ENCODE measurements at places on chromosomes 6 and 20. TPM values are rescaled to one million over a fixed set of nuclear protein-coding genes. Genes with fewer than 3 reads are reported as not detected.

DNA sequence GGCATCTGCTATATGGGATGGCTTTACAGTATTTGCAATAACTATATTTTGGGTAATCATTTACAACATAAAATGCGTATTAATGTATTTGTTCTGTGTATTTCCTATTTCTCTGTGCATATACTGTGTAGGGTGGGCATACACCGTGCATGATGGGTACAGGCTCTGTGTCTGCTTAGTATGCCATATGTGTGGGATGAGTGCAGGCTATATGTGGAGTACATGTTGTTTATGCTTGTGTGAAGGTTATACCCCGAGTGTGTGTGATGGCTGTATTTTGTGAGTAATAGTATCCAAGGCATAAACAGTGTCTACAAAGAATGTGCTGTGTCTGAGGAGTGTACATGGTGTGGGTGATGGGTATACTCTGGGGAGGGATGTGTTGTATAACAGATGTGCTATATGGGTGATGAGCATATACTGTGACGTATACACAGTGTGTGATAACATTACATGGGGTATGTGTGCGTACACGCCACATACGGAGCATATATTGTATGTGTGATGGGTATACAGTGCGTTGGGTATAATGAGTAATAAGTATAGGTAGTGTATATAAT lies 52.7 kb downstream of the CPXM1 start:
- no peak for DNase-seq
- H3K4me3 ChIP-seq, result no peak overlapping the region
- H3K27ac ChIP-seq, result no peak overlapping the region
- H3K36me3 ChIP-seq, result no peaks in the 10 kb centered on the region
- H3K4me1 ChIP-seq, result peaks cover 12% of the 10 kb centered on the region

DNA sequence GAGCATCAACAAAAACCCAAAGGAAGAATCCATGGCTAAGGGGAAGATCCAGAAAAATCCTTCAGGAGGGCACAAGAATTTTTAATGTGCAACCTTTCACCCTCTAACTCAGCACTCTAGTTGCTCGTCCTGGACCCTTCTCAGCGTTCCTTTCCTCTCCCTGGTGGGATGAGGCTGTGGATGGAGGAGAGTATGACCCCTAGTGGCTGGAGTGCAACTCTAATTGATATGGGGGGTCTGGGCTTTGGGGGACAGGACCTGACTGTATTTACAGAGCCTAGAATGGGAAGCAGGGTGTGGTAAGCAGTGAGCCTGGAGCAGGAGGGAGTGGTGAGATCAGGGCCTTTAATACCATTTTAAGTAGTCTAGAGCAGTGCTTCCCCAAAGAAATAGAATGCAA lies 83.9 kb upstream of the CEP85L start:
- peaks cover 2% of the 10 kb centered on the region for H3K27me3 ChIP-seq
- no peaks in the 10 kb centered on the region for H3K36me3 ChIP-seq
- H3K27ac ChIP-seq, result no peak overlapping the region
- no peak for DNase-seq
- no peaks in the 10 kb centered on the region for H3K4me1 ChIP-seq

- no peak for DNase-seq
- H3K4me3 ChIP-seq, result no peak overlapping the region
- peaks cover 39% of the 10 kb centered on the region for H3K27me3 ChIP-seq
- H3K4me1 ChIP-seq, result peaks cover 3% of the 10 kb centered on the region
- H3K27ac ChIP-seq, result no peak overlapping the region
Measured at GRCh38 chr20:1505361-1505760, 14.1 kb upstream of the SIRPB2 start.

DNA sequence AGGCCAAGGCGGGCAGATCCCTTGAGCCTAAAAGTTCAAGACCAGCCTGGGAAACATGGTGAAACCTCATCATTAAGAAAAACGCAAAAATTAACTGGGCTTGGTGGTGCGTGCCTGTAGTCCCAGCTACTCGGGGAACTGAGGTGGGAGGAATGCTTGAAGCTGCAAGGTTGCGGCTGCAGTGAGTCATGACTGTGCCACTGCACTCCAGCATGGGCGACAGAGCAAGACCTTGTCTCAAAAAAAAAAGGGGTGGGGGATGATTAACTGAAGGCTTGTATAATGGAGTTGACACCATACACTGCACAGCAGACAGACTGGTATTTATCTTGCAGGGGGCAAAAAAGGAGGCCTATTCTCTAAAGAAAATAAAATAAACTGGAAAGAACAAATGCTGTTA lies 27.7 kb downstream of the SRPK1 start:
- H3K36me3 ChIP-seq, result peaks cover 5% of the 10 kb centered on the region
- H3K27ac ChIP-seq, result no peak overlapping the region
- DNase-seq, result no peak

DNA sequence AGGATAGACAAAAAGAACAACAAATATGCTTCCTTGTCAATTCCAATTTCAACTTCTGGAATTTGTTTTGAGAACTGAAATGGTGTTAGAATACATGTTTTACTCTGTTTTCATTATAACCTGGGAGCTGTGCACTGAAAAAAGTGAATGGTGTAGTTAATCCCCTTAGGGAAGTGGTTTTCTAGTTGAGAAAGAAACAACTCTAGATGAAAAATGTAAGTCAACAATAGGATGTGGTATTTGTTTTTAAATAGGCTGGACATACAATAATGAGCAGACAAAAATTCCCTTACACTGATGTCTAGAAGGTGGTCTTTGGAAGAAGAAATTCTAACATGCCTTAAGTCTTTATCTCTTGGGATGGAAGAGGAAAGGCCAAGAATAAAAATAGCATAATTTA lies 59.9 kb upstream of the TINAG start:
- H3K4me1 ChIP-seq, result no peaks in the 10 kb centered on the region
- H3K36me3 ChIP-seq, result no peaks in the 10 kb centered on the region
- no peak for DNase-seq
- no peaks in the 10 kb centered on the region for H3K27me3 ChIP-seq
- no peak overlapping the region for H3K27ac ChIP-seq

DNA sequence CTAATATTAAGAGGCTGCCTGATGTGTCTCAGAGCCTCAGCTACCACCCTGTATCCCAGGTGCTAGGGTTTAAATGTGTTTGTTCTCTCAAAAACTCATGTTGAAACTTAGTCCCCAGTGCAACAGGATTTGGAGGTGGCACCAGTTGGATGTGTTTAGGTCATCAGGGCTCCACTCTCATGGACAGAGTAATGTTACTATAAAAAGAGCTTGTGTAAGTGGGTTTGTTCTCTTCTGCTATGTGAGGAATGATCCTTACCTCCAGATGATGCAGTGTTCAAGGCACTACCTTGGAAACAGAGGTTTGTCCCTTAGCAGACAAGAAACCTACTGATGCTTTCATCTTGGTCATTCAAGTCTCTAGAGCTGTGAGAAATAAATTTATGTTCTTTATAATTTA lies 164.9 kb upstream of the EPHA7 start:
- H3K4me3 ChIP-seq, result no peak overlapping the region
- H3K36me3 ChIP-seq, result no peaks in the 10 kb centered on the region
- peaks cover 4% of the 10 kb centered on the region for H3K4me1 ChIP-seq
- no peaks in the 10 kb centered on the region for H3K27me3 ChIP-seq

Gene ZKSCAN4
- 4.4 TPM for total RNA-seq

DNA sequence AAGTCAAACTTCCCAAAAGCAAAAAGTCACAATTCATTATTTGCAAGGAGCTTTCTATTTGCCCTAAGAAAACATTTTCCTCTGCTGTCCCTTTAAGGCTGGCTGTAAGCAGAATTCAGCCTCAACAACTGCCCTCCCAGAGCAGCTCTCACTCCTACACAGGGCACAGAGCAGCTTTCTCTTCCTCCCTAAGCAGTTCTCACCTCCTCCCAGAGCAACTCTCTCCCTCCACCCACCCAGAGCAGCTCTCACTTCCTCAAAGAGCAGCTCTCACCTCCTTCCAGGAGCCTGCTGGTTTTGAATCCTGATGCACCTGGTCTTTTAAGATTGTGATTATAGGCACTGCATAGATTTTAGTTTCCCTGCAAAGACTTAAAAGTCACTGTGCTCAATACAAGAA lies 120.6 kb upstream of the TMEM181 start:
- H3K27ac ChIP-seq, result no peak overlapping the region
- no peaks in the 10 kb centered on the region for H3K36me3 ChIP-seq
- H3K4me1 ChIP-seq, result peaks cover 5% of the 10 kb centered on the region
- no peak for DNase-seq
- no peaks in the 10 kb centered on the region for H3K27me3 ChIP-seq

DNA sequence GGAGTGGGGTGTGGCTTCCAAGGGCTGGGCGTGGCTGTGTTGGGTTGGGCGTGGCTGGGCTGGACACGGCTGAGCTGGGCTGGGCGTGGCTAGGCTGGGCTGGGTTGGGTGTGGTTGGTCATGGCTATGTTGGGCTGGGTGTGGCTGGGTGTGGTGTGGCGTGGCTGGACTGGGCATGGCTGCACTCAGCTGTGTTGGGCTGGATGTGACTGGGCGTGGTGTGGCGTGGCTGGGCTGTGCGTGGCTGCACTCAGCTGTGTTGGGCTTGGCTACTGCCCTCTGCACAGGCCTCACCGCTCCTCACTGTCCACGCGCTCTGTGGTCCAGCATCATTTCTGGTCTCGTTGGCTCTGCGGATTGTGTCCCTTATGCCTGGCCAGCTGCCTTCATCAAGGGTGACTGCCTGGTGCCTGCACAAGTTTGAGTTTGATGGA lies 43.5 kb upstream of the SLCO4A1 start:
- H3K27ac ChIP-seq, result peak overlapping the region; percentile 60
- no peaks in the 10 kb centered on the region for H3K36me3 ChIP-seq
- no peak for DNase-seq
- no peak overlapping the region for H3K4me3 ChIP-seq
- H3K4me1 ChIP-seq, result peaks cover 31% of the 10 kb centered on the region
- H3K27me3 ChIP-seq, result no peaks in the 10 kb centered on the region

Gene DTD1
- total RNA-seq, result 23.6 TPM

DNA sequence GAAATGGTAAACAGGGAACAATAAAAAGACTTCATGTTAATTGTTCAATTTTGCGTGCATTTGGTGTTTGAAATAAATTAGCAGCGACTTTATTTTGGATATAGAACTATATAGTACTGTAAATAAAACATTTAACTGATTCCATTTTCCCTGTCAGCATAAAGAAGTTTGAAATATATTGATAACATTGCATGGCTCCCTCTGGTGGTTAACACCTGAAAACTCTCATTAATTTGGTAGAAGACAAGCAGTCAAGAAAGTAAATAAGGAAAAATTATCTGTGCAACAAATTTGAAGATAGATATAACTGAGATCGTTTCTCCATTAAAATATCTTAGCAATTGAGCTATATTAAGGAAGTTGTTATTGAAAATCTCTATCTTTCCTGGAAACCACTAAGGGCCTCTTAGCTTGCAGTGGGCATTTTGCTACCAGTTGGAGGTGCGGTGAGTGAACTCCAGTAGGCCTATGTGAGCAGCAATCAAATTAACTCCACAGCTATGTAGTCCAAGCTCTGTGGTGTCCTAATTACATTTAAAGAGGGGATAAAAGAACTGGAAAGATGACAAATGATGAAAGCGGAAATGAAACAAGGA lies 435.7 kb upstream of the FKBP1C start:
- H3K36me3 ChIP-seq, result no peaks in the 10 kb centered on the region
- no peaks in the 10 kb centered on the region for H3K27me3 ChIP-seq
- peak; percentile 10 for DNase-seq
- H3K4me1 ChIP-seq, result no peaks in the 10 kb centered on the region

DNA sequence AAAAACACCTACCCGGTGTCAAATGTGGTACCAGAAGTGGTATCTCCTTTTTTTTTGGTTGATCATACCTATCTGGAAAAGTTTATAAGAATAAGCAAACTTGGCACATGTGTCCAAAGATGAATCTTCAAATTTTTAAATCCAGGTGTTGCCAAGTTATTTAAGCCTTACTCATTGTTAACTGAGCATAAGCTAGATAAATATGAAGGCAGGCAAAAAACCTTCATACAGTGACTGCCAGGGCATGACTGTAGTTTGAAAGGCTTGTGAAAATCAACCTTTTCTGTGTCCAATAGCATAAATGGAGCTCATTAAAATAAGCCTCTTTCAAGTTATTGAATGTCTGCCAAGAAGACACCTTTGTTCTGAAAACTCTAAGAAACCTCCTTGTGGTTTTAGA lies 699.2 kb downstream of the DOK5 start:
- no peak for DNase-seq
- H3K27ac ChIP-seq, result no peak overlapping the region
- H3K36me3 ChIP-seq, result no peaks in the 10 kb centered on the region
- no peaks in the 10 kb centered on the region for H3K4me1 ChIP-seq

GRCh38 chr6:32488083-32488482 lies 42.0 kb downstream of the HLA-DRB5 start:
- H3K27me3 ChIP-seq, result peaks cover 3% of the 10 kb centered on the region
- H3K27ac ChIP-seq, result no peak overlapping the region
- no peak for DNase-seq

Gene TENT5A
- total RNA-seq, result 1.7 TPM

DNA sequence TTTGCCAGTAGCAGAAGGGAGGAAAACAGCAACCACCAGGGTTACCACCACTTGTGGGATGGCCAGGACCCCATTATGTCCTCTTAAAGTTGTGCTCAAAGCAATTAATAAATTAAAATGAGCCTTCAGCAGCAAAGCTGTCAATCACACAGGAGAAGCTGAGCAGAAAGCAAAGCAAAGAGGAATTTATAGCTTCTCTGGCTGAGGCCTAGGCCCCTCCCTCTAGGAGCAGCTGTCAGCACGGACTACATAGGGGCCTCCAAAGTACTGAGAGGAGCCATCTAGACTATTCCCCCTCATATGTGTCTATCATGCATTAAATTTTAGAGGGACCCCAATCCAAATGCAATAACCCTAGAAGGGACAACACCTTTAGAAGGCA lies 6.4 kb downstream of the CCND3 start:
- no peak overlapping the region for H3K4me3 ChIP-seq
- no peak overlapping the region for H3K27ac ChIP-seq
- peaks cover 37% of the 10 kb centered on the region for H3K4me1 ChIP-seq
- no peak for DNase-seq
- no peaks in the 10 kb centered on the region for H3K27me3 ChIP-seq

- no peaks in the 10 kb centered on the region for H3K27me3 ChIP-seq
- no peak overlapping the region for H3K27ac ChIP-seq
- DNase-seq, result no peak
- H3K4me1 ChIP-seq, result no peaks in the 10 kb centered on the region
Measured at GRCh38 chr6:116111552-116112528, 11.2 kb downstream of the NT5DC1 start.

Gene DLL1
- 2.4 TPM for total RNA-seq

- no peak for DNase-seq
- H3K27ac ChIP-seq, result peak overlapping the region; percentile 55
- H3K4me3 ChIP-seq, result no peak overlapping the region
- H3K27me3 ChIP-seq, result no peaks in the 10 kb centered on the region
- H3K4me1 ChIP-seq, result peaks cover 10% of the 10 kb centered on the region
Measured at GRCh38 chr20:47292581-47292980, 63.9 kb downstream of the ZMYND8 start.

GRCh38 chr20:7881551-7881950 lies 58.7 kb downstream of the HAO1 start:
- no peaks in the 10 kb centered on the region for H3K27me3 ChIP-seq
- no peak overlapping the region for H3K27ac ChIP-seq
- H3K4me1 ChIP-seq, result no peaks in the 10 kb centered on the region
- H3K36me3 ChIP-seq, result no peaks in the 10 kb centered on the region
- H3K4me3 ChIP-seq, result no peak overlapping the region

GRCh38 chr6:84718038-84718955 lies 46.1 kb downstream of the TBX18 start:
- H3K4me3 ChIP-seq, result no peak overlapping the region
- H3K4me1 ChIP-seq, result no peaks in the 10 kb centered on the region
- H3K36me3 ChIP-seq, result no peaks in the 10 kb centered on the region
- H3K27me3 ChIP-seq, result no peaks in the 10 kb centered on the region
- no peak for DNase-seq

All from Panc1 (cell line).